ENCODE measurements at places on chromosomes 4 and X. TPM values are rescaled to one million over a fixed set of nuclear protein-coding genes. Genes with fewer than 3 reads are reported as not detected.

DNA sequence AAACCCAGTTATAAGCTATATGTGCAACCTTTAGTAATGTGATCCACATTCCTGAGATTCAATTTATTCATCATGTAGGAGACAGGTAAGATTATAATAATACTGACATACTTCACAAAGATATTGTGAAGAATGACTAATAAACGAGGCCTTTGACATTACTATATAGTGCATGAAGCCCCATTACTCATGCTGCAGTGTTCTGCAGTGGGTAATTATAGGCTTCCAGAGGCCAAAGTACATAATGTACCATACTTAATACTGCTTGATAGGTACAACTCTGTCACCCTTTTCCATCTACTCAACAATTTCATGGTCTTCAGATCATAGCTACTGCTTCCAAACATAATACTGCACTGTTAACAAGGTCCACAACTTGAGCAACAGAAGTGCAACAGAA, 68.9 kb downstream of the COL25A1 start:
- no peak for DNase-seq

GRCh38 chrX:67574696-67575095, 30.9 kb downstream of the AR start:
- no peak for DNase-seq

DNA sequence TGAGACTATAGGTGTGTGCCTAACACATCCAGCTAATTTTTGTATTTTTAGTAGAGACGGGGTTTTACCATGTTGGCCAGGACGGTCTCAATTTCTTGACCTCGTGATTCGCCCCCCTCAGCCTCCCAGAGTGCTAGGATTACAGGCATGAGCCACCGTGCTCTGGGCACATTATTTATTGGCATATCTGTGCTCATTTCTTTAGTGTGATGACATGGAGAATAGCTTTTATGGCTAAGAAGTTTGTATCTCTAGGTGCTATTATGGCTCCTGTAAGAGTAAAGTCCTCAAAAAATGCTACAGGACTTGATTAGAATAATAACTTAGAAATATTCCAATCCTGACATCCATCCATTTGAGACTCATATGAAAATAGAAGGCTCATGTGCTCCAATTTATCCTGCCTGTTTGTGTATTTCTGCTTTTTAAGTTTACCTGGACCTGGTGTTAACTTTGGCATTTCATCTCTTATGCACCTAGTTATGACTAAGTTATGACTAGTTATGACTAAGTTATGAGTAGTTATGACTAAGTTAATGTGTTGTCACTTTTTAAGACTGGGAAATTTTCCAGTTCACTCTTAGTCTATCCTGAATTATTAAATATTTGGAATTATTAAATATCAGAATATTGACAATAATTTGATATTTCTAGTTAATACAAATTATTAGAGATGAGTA, 36.4 kb upstream of the UNC5C start:
- DNase-seq: no peak

- DNase-seq: no peak
Measured at GRCh38 chr4:82266345-82266744, 107.4 kb downstream of the HNRNPD start.

GRCh38 chr4:8267077-8267476, 2.5 kb upstream of the HTRA3 start:
- peak; percentile 75 for DNase-seq

DNA sequence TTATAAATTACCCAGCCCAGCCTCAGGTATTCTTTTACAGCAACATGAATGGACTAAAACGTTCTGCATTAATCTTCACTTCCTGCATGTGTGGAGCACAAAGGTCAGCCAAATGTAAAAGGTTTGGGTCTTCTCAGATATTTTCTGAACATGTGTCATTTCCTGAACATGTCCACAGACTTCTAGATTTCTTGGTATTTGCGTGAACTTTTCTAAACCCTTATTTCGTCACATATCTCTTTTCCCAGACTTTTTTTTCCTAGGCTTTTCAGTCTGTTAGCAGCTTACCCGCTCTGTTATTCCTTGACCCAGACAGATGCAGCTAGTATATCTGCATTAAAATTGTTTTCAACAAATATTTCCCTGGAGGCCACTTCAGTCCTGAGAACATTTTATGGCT, 57.3 kb upstream of the USP51 start:
- DNase-seq: no peak

DNA sequence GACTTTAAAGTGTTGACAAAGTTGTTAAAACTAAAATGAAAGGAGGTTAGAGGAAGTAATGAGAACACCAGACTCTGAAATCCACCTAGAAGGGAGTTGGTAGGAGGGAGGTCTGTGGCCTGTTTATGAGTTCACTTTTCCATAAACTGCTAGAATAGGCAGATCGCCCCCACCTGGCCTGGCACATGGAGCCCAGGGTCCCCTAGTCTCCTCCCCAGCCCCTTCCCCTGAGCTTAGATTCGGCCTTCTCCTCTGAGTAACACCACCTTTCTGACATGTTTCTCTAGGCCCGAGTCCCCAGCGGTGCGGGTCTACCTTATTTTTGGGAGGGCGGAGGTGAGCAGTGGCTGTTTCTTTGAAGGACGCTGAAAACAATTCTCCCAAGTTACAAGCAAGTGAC, 54.5 kb upstream of the FAT1 start:
- DNase-seq: no peak

DNA sequence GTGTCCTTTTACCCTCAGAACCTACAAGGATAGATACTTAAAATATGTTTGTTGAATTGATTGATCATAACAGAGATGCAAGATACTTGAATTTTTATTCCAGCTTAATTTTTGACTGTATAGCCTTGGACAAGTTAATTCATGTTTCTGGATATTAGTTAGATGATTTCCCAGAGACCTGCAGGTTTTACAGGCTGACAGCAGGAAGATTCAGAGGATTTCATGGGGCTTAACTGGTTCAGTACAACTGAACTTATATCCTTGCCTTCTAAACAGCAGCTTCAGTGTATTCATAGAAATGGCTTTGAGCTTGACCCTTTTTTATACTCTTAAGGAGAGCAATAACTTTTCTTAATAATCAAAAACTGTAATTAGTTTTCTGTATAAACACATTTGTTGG, 62.2 kb upstream of the IL13RA1 start:
- DNase-seq: no peak

DNA sequence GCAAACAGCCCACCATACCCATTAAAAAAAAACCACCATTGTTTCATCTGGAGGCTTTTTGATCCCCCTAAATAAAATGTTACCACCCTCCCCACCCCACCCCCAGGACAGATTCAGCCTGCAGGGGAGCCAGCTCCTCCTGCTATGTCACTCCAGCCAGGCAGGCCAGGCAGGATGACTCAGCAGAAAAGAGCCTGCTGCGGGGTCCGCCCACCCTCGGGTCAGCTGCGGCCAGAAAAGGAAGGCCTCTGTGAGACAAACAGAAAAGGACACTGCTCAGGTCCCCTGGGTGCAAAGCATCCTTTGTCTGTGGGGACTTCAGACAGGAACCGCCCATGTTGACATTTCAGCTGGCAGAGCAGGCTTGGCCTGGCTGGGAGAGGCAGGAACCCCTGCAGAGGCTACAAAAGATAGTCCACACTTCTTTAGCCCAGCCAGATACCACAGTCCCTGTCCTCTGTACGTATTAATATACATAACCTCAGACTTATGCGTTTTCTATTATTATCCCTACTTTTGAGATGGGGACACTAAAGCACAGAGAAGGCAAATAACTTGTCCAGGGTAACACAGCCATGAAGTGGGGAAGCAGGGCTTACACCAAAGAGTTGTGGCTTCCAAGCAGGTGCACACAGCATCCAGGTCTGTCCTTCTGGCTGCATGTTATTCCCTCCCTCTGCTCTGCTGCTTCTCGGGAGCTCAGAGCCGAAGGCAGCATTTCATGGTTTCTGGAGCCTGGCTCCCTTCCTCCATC, 147.7 kb downstream of the CPEB2 start:
- peak; percentile 53 for DNase-seq

DNA sequence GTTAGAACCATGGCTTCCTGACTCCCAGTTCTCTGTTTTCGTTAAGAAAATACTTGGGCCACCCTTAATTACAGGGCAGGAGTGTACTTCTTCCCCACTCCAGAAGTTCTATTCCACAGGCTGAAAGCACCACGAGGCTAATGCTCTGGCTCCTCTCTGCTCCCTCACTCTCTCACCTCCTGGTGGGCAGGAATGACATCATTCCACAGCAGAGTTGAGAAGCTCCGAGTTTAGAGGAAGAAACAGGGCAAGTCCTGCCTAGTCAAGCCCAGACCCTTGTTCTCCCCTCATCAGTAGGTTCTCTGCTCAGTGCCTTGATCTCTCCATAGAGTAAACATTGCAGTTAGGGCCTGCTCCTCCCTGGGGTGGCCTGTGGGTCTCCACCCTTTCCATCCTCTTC, 343.8 kb upstream of the CLNK start:
- no peak for DNase-seq

DNA sequence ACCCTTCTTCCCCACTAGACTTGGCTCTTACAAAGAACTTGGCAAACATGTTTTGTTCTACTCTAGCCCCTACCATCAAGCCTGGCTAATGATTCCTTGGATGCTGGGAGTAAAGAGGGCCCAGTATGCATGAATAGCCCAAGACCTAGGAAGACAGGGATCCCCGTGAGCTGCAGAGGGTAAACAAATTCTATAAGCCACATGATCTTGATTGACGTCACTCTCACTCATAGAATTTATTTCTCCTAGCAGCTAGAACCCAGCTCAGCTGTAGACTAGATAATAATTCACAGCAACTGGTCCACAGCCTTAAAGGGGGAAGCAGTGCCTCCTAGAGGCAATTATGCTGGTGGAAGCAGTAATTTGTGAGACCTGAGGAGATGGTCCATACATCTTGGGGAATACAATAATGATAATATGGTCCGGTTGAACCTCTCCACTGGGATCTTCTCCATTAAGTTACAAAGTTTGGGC, 16.1 kb upstream of the USO1 start:
- no peak for DNase-seq

- DNase-seq: no peak
Measured at GRCh38 chr4:184471881-184472613, 2.3 kb downstream of the IRF2 start.

- peak; percentile 89 for DNase-seq
Measured at GRCh38 chr4:3047464-3048286, 26.7 kb downstream of the HTT-AS start.

GRCh38 chr4:150849016-150849415, 166.1 kb downstream of the LRBA start:
- peak; percentile 68 for DNase-seq

DNA sequence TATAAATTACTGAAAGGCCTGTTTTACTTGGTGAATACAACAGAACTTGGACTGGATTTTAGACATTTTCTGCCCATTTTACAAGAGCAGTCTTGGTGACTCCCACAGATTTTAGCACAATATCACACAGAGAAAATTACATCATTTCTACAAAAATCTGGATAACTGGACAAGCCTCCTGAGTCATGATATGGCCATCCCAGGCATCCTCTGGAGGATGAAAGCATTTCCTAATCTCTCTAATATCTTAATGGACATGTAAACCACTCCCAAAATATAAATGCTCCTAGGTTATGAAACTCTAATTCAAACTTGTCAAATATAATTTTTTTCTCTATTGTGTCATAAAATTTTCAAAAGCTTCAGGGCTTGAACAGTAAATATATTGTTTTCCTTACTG, 1170.8 kb upstream of the PCDH7 start:
- DNase-seq: no peak

DNA sequence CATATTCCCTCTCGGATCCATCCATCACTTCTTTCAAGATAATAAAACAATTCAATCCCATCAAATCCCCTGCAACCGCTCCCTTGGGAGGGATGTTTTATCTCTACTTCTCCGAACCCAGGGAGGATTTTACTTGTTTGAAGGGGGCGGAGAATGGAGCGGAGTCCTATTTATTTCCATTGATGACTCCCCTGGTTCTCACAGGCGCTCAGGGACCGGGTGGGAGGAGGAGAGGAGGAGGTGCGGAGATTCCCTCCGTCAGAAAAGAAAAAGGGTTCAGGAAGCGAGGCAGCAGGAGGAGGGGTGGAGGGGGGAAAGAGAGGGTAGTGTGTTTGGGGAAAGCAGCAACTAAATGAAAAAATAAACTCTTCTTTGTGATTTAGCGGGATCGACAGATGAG, 2.1 kb downstream of the NDNF start:
- DNase-seq: no peak

GRCh38 chrX:65524139-65524538, 10.4 kb downstream of the LAS1L start:
- DNase-seq: no peak

GRCh38 chr4:123110685-123111084, 188.3 kb upstream of the NUDT6 start:
- DNase-seq: no peak

The ASB5 gene
- total RNA-seq: not detected

The PASD1 gene
- not detected for total RNA-seq

The MAGEC3 gene
- not detected for total RNA-seq

The ANKRD37 gene
- 6.7 TPM for total RNA-seq

The NKRF gene
- total RNA-seq: 6.9 TPM

The NIPAL1 gene
- 16.5 TPM for total RNA-seq

The AVPR2 gene
- not detected for total RNA-seq

The MGAT4D gene
- total RNA-seq: not detected

All from HT-29 (cell line).